CD4-positive, CD25-positive, alpha-beta regulatory T cell (primary cell): ENCODE measurements at places on chromosomes 16 and 17. TPM values are rescaled to one million over a fixed set of nuclear protein-coding genes. Genes with fewer than 3 reads are reported as not detected.

Gene ADAD2
- not detected for total RNA-seq

Gene PPL
- total RNA-seq = not detected

Gene ATP2A3
- 306 TPM for total RNA-seq

Gene USB1
- total RNA-seq = 35.7 TPM

Gene HASPIN
- total RNA-seq = 0.27 TPM

Gene SPPL2C
- not detected for total RNA-seq

Gene DRC7
- total RNA-seq = not detected

Gene ANKRD40CL
- total RNA-seq = not detected

Gene KRT14
- not detected for total RNA-seq

Gene TMC7
- total RNA-seq = not detected

Gene PARD6A
- 6.2 TPM for total RNA-seq

Gene TEX14
- total RNA-seq = 1.8 TPM

GRCh38 chr16:71367241-71367976 lies 8.9 kb downstream of the CALB2 start:
- no peak for DNase-seq

DNA sequence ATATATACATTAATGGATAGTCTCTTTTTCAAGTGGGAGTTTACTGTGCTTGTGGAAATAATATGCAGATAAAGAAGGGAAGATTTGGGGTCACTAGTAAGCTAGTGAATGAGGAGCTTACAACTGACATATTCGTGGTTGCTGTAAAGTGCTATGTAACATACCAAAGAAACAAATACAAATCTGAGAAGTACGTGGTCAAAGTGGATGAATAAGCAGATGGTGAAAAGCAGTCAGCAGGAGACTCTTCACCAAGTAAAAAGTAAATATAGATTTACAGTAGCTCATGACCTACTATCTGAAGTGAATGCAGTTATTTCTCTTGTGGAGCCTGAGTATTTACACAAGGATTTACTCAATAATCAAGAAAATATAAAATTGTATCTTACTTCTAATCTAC lies 136.6 kb upstream of the ELAC2 start:
- DNase-seq = no peak

DNA sequence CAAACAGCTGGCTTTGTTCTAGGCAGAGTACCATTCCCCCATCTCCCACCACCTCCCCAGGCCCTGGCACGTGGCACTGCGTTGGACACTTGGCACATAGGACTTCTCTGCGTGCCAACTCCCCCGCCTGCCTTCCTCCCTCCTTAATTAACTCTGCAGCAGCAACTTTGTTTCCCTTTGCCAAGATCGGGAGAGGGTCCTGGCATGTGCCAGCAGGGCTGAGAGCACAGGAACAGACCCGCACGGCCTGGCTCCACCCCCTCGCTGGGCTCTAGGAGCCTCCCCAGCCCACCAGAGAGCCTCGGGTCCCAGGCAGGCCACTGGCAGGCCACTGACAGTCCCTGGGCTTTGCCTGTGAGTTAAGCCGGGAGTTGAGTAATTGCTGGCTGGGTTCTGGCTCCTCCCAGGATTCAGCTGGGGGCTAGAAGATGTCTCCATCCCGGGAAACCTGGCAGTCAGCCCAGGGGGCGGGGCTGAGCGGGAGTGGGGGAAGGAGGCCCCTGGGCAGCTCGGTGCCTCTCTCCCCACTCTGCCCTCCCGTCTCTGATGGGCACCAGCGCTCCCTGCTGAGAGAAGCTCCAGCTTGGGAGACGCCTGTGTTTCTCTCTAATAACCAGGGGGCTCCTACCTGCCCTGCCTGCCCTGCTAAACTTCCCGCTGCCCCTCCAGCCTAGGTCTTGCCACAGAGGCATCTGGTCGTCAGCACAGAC lies 224.0 kb upstream of the TNRC6C start:
- DNase-seq = no peak

GRCh38 chr17:55845385-55845784 lies 94.5 kb downstream of the PCTP start:
- no peak for DNase-seq

DNA sequence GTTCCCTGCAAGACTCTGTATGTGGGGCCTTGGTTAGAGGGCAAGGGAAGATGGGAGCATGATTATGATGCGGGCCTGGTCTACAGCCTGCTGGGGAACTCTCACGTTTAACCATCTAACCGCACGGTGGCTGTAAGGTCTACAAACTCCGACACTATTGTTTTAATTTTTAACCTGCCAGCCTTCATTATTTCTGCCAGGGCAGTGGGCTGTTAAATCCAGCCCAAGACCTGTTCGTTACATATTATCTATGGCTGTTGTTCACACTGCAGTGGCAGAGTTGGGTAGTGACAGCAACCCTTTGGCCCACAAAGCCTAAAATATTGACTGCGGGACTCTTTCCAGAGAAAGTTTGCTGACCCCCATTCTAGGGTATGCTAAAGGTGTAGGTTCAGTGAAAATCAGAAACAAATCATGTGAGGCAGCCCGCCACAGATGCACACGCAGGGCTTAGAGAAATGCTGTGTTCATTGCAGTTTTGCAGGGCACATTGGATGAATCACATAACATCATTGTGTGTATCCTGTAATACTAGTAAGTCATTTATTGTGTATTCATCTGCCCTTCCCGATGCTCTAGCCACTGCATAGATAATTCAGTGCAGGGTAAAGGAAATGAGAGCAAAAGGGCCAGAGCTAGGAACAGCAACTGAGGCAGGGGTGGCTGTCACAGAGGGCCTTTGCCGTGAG lies 14.3 kb downstream of the SNX29 start:
- DNase-seq = no peak

GRCh38 chr16:88144028-88144511 lies 192.8 kb downstream of the BANP start:
- no peak for DNase-seq

- DNase-seq = no peak
These were observed 38.2 kb upstream of the ICAM2 start for GRCh38 chr17:64058621-64059020.

- no peak for DNase-seq
These were observed 729 bp downstream of the ADORA2B start for GRCh38 chr17:15945527-15946191.

DNA sequence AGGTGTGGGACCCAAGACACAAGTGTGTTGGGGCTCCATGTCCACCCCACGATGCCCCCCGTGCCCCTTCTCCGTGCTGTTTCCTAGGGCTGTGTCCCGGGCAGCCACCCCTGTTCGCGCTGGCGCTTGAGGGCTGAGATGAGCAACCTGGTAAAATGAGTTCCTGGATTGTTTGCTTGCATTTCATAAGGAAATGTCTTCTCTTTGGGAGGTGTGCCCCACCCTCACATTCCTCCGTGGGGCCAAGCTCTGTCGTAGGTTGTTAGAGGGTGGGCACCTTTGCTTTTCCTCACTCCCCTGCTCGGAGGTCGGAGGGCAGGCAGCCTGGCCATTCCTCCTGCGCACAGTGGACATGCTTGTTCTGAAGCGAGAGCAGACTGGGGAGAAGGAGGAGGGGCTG lies 171.3 kb upstream of the CHMP6 start:
- DNase-seq = no peak

DNA sequence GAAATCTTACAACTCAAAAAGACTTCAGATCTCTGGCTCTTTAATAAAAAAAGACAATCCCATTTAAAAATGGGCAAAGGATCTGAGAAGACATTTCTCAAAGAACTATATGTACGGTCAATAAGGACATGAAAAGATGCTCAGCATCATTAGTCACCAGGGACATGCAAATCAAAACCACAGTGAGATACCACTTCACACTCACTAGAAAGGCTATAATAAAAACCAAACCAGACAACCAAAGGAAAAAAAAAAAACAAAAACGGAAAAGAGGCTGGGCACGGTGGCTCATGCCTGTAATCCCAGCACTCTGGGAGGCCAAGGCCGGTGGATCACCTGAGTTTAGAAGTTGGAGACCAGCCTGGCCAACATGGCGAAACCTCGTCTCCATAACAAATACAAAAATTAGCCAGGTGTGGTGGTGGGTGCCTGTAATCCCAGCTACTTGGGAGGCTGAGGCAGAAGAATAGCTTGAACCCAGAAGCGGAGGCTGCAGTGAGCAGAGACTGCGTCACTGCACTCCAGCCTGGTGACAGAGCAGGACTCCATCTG lies 1.7 kb upstream of the NPIPB7 start:
- DNase-seq = no peak

- peak; percentile 38 for DNase-seq
These were observed 116.5 kb downstream of the ADCY9 start for GRCh38 chr16:3999479-4000325.
